ENCODE measurements at places on chromosomes 7 and 10.

DNA sequence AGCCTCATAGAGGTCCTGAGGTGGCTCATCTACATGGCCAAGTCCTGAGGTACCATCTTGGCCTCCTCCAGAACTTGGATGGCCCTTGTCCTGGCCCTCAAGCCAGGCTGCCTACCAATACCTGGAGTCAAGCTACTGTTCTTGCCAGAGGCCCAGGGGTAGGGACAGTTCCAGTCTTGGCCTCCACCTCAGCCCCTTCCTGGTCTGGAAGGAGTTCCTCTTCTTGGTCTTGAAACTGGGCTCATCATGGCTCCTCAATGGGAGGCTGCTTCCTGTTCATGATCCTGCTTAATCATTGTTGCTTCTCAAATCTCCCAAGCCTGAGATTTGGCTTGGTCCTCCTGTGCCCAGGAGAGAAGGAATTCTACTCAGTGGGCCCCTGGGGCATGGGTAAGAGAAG, 3.9 kb downstream of the HPS6 start:
- DNase-seq, result no peak

GRCh38 chr7:110839866-110840265, 251.1 kb upstream of the LRRN3 start:
- no peak for DNase-seq

GRCh38 chr10:7956508-7956907, 98.0 kb upstream of the GATA3 start:
- no peak for DNase-seq

- no peak for DNase-seq
Measured at GRCh38 chr7:20350996-20351692, 20.4 kb downstream of the ITGB8 start.

DNA sequence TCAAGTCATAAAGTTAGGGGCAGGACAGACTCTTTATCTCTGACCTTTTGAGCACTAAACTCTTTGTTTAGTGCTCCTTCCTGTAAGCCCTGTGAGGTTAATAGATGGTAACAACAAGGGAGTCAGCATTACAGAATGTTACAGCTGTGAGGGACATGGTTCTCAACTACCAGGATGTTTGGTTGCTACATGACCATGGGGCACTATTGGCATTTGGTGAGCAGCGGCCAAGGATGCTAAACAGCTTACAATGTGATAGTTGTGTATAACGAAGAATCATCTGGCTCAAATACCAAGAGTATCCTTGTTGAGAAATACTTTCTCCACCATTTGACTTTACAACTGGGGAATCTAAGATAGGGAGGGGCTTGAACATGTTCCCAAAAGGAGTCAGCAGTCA, 35.4 kb upstream of the HPS1 start:
- no peak for DNase-seq

GRCh38 chr10:22673785-22674572, 40.4 kb downstream of the PIP4K2A start:
- no peak for DNase-seq

DNA sequence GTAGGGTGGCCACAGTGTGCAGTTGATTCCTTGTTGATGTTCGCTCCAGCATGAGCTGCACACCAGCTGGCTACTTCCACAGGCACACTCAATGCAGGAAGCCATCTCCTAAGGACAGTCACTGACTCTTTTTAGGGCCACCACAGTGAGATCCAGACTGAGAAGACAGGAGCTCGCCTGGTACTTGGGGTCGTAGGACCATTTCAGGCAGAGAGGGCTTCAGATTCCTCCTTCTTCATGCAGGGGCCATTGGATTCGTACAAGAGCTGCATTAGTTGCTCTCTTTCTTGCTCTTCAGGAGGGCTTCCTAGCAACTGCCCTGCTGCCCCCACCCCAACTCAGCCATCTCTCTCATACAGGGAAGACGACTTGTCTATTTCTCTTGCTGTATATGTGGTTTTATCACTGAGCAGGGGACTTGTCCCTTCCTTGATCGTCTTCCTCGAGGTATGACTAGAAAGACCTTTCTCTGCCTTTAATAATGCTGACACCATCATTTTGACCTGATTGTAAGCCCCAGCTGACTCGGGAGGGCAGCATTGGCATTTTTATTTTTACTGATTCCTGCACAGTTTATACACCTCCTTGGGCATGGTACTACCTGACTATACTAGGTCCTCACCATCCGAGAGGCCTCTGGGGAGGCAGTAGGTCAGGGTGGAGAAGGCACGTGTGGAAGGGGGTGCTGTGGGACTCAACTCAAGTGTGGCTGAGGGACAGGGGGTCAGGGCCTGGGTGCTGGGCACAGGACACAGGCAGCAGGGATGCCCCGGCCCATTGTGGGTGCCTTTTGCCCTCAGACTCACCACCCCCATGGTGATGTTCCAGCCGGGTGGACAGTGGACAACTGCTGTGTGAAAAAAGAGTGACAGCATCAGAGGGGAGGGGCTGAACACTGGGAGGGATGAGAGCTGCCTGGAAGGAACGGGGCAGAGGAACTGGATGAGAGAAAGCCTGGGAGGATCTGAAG, 136.7 kb upstream of the ZNF746 start:
- no peak for DNase-seq

- DNase-seq, result no peak
Measured at GRCh38 chr7:35805876-35806275, 5.0 kb downstream of the SEPTIN7 start.

- no peak for DNase-seq
Measured at GRCh38 chr7:75795831-75796285, 17.7 kb downstream of the CCL24 start.

- DNase-seq, result no peak
Measured at GRCh38 chr7:1061180-1061579, 16.8 kb downstream of the GPR146 start.

- no peak for DNase-seq
Measured at GRCh38 chr7:45962861-45963260, 41.8 kb upstream of the IGFBP3 start.

- no peak for DNase-seq
Measured at GRCh38 chr10:34889004-34889869, 74.1 kb upstream of the PARD3 start.

GRCh38 chr10:16699435-16700057, 117.7 kb downstream of the RSU1 start:
- no peak for DNase-seq

DNA sequence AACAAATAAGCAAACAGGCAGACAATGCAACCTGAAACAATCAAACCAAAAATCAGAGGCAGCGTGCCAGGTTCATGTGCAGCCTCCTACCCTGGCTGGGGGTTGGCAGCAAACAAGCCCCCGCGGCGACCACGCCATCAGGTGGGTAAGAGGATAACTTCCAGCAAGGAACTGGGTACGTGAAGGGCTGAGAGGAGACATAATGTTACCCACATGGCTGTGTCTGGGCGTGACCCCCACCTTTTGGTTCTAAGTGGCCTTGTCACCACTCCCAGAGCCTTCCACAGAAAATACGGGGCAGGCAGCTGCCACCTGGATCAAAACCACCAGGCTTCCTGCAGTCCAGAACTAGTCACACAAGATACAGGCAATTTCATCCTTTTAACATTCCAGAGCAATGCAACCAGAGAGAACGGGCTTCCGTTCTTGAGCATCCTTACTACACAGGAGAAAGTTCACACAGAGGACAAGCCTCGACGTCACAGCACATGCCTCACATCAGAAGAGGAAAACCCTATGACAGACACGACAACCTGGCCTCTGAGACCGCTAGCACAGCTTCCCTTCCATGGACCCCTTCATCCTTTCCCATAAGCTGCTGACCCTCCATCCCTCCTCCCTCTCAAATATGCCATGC, 171.0 kb downstream of the GRID1 start:
- no peak for DNase-seq

- DNase-seq, result no peak
Measured at GRCh38 chr7:96021568-96021967, 249.2 kb downstream of the DYNC1I1 start.

DNA sequence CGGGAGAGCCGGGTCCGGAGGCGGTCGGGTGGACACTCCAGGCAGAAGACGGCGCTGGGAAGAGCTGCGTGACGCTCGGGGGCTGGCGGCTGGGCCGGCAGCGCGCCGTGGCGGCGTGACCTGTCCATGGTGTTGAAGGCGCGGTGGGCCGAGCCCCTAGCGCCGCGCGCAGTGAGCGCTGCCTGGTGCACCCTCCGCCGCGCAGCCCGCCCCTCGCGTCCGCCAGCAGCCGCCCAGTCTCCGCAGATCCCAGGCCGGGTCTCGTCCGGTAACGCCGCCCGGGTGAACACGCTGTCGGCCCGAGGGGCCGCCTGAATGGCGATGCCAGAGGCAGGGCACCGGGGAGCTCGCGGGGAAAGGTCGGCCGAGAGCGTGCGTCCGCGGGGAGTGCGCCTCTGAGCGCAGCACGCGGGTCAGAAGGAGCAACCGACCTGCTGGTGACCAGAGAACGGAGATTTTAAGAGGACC, 657 bp upstream of the TMEM178B start:
- DNase-seq, result no peak

DNA sequence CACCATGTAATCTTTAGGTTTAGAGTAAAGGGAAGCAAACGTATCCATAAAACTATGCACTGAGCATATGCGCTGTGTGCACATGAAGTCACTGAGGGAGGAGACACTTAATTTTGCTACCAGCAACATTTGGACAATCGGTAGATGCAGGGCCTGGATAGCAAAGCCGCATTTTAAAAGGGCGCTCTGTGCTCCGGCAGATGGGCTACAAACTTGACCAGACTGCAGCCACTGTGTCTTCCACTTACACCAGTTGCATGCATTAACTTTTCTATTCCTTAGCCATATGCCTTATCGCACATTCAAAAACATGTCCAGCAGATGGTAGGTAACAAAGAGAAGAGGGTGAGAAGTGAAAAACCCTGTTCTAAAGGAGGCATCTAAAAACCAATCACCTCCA, 18.3 kb downstream of the FAM171A1 start:
- DNase-seq, result no peak

DNA sequence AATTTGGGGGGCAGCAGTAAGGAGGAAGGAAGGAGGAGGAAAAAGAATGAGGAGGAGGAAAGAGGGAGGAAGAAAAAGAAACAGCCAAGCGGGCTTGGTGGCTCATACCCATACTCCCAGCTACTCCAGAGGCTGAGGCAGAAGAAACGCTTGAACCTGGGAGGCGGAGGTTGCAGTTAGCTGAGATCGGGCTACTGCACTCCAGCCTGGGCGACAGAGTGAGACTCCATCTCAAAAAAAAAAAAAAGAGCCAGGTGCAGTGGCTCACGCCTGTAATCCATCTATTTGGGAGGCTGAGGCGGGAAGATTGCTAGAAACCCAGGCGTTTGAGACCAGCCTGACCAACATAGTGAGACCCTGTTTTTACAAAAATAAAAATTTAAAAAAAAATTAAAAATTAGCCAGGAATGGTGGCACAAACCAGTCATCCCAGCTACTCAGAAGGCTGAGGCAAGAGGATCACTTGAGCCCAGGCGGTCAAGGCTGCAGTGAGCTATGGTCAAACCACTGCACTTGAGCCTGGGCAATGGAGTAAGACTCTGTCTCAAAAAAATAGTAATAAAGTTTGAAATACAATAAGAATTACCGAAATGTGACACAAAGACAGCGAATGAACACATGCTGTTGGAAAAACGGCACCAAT, 14.1 kb upstream of the CRCP start:
- DNase-seq, result no peak

- DNase-seq, result no peak
Measured at GRCh38 chr7:113880559-113880958, 38.2 kb downstream of the PPP1R3A start.

- no peak for DNase-seq
Measured at GRCh38 chr7:3300221-3300650, 816 bp upstream of the SDK1 start.

DNA sequence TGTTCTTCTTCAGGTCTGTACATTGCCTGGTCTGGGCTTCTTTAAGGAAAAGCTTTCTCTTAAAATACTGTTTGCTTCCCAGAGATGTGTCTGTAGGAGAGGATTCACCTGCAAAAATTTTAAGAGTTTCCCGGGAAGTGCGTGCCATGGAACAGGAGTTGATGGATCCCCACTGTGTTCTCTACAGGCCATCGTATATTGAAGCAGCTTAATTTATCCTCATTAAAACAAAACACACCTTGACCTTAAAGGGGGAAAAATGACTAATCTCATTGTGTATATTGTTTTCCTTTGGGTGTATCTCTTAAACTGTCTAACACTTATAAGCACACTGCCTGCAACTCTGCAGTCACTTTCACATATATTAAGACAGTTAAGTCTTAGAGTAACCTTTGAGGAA, 111.4 kb downstream of the ST7 start:
- DNase-seq, result no peak

GRCh38 chr7:152617056-152617455, 58.9 kb downstream of the XRCC2 start:
- no peak for DNase-seq

- DNase-seq, result no peak
Measured at GRCh38 chr7:27419581-27420177, 177.1 kb downstream of the EVX1 start.

DNA sequence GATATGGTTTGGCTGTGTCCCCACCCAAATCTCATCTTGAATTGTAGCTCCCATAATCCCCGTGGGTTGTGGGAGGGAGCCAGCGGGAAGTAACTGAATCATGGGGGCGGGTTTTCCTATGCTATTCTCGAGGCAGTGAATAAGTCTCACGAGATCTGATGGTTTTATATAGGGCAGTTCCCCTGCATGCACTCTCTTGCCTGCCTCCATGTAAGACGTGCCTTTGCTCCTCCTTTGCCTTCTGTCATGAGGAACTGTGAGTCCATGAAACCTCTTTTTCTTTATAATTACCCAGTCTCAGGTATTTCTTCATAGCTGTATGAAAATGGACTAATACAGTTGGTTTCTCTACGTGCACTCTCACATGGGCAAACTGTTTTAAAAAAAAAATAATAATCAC, 207.7 kb downstream of the SLC25A13 start:
- no peak for DNase-seq

GRCh38 chr7:106165337-106165736, 53.2 kb upstream of the SYPL1 start:
- DNase-seq, result no peak

- no peak for DNase-seq
Measured at GRCh38 chr7:33232632-33233145, 103.3 kb downstream of the BBS9 start.

- DNase-seq, result no peak
Measured at GRCh38 chr7:41438705-41439514, 264.0 kb downstream of the INHBA start.

- DNase-seq, result no peak
Measured at GRCh38 chr10:48509974-48510692, 94.7 kb downstream of the ARHGAP22 start.

- DNase-seq, result no peak
Measured at GRCh38 chr10:73253225-73253555, 746 bp upstream of the MRPS16 start.

DNA sequence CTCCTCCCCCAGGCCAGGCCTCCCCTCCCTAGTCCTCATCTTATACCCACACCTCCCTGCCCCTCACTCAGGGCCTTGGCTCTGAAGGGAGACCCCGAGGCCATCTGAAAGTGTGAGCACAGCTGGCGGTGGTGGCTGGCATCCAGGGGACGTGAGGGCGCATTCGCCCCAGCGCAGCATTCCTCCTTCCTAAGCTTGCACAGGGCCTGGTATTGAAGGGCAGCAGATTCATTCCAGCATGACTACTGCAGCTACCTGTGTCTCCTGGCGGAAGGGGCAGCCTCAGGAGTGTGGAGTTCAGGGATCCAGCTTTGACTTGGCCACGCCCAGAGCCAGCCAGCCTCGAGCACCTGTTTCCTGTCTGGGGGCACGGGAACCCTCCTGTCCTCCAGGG, 72.6 kb downstream of the PARP12 start:
- no peak for DNase-seq
